GM12864 (cell line): ENCODE measurements at places on chromosomes 12 and 14.

DNA sequence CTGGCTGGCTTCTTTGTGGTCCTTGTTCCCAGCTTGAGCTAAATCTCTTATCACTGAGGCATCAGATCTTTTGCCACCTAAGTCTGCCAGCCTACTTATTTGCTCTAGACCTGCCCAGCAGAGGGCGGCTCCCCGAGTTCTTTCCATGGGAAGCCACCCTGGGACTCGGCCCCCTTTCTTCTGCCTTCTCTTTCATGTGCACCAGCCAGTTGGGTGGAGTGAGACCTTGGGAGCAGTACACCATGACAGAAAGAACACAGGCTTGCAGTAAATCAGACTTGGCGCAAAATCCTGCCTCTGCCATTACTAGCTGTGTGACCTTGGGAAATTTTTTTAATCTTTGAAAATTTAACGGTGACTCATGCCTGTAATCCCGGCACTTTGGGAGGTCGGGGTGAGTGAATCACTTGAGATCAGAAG is 7.4 kb downstream of the SMAGP start:
- no peak for DNase-seq

DNA sequence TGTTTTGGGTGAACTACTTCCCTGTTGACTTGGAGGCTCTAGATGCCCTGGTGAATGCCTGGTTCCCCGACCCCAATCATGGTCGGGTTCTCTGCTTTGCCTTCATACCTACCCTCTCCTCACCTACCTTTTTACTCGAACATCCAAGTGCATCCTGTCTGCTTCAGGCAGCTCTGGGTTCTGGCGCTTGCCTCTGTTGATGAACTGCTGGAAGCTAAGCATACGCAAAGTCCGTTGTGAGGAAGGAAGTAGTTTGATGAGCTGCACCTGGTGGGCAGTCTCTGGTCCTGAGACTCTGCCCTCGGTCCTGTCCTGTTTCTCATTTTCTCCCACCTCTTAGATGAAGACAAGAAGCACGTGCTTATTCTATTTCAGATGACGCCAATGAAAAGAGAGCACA is 13.6 kb downstream of the KCNH3 start:
- no peak for DNase-seq

GRCh38 chr14:104735830-104736642 is 12.0 kb downstream of the ADSS1 start:
- no peak for DNase-seq

DNA sequence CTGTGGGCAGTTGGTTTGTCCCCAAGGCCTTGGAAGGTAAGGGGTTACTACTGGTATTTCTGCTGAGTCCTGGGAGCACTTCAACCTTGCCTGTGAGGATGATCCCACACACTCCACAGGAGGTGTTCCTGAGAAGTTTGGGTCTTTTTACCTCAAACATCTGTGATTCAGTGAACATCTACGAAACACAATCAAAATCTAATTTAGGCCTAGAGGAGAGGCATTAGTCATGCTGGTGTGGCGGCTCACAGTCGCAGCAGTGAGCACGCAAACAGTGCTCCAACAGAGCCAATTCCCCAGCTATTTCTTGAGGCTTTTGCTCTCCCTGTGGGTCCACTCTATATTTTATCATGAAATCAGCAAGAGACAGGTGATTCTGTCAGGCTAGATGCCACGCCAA is 107.6 kb downstream of the APAF1 start:
- DNase-seq = no peak

GRCh38 chr12:13404111-13404628 is 207.6 kb downstream of the EMP1 start:
- DNase-seq = no peak

- no peak for DNase-seq
Measured at GRCh38 chr12:108858311-108859074, 1.1 kb upstream of the SSH1 start.

GRCh38 chr14:41950428-41951151 is 343.9 kb downstream of the LRFN5 start:
- DNase-seq = no peak

DNA sequence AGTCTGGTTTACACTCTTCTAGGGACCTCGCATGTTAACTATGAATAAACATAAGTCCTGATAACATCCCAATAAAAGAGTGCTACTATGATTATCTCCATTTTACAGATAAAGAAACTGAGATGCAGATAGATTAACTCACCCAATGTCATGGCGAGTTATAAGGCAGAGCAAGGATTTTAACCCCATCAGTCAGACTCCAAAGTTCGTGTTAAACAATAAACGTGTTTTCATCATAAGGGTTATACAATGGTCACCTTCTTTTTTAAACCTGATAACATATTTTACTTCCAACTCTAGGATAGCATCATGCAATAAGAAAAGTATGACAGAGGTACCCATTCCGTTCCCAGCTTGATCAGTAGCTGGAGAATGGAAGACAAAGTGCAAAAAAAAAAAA is 1.2 kb downstream of the AREL1 start:
- DNase-seq = no peak

DNA sequence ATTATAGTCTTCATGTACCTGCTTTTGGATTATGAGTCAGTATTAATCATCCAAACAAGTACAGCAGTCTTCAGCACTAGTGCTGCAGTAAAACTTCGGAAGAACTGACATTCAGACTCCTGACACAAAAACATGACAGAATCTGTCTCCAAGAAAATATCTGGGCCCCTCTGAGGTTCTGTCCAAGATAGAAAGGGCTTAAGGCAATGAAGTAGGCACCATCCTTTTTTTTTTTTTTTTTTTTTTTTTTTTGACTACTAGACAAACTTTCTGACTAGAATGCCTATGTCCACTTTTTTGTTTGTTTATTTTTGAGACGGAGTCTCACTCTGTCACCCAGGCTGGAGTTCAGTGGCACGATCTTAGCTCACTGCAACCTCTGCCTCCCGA is 112.5 kb downstream of the MED13L start:
- no peak for DNase-seq

GRCh38 chr14:33794791-33795305 is 156.0 kb downstream of the EGLN3 start:
- no peak for DNase-seq

GRCh38 chr14:75610834-75611233 is 32.4 kb downstream of the FLVCR2 start:
- DNase-seq = no peak

DNA sequence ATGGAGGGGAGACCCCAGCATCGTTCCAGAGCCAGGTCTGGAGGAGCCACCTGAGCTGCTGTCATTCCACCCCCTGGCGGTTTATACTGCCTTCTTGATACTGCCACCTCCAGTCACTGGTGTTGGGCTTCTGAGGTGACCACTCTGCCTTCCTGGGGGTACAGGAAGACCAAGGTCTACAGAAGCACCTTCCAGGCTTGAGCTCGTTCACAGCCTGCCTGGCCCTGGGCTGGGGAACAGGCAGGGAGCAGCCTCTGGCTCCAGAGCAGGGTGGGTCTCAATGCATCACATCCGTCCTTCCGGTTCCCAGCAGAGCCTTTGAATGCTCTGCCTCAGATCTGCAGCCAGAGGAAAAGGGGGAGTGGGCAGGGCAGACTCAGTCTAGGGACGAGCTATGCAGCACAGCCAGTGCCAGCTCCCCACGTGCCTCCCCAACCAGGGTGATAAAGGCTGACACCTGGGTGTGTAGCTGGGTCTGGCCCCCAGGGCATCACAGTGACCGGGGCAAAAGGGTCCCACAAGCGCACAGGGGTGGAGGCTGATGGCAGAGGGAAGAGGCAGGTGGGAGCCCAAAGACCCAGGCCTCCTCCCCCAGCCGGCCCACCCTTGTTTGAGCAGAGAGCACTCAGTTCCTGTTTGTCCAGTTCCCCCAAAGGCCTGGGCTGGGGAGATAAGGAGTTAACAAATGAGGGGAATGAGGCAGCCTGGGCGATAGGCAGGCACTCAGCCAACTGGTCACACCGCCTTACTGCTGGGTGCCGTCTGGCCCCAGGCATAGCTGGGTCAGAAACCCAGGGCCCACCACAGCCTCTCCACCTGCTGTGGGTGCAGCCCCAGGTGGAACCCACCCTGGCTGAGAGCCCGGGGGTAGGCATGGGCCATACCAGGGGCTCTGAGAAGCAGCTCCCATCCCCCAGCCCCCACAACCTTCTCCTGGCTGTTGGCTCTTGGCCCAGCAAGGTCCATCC is 17.1 kb downstream of the DEGS2 start:
- no peak for DNase-seq

- DNase-seq = no peak
Measured at GRCh38 chr12:12396694-12397093, 39.8 kb downstream of the BORCS5 start.

- DNase-seq = no peak
Measured at GRCh38 chr14:95234426-95234825, 77.1 kb upstream of the DICER1 start.

DNA sequence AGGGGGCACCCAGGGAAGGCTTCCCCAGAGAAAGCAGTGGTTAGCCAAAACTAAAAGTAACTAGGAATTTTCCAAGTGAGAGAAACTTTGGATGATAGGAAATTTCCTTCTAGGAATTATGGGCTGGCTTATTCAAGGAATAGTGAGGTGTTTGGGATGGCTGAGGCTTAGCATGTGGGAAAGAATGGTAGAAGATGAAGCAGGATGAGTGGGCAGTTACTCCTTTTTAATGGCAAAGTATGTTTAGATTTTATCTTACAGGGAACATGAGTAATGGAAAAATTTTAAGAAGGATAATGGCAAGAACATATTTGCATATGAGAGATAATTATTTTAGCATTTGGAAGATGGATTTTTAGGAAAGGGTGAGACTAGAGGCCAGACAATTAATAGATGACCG is 197.6 kb downstream of the SLC38A4 start:
- no peak for DNase-seq

GRCh38 chr12:66044731-66045130 is 85.8 kb downstream of the LLPH start:
- DNase-seq = no peak

DNA sequence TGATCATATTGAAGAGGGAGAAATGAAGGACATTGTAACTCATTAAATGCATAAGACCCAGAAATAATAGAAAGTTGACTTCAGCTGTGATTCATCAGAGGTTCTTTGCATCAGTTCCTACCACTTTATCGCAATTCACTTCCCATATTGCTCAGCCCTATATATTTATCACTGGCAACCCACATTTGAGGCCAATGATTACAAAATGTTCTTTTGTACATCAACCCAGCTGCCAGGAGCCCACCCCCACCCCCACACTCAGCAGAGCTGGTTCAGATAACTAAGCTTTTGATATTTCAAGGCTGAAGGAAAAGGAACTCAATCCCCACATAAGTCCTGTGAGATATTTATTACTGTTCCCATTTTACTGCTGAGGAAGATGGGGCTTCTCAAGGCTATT is 51.2 kb upstream of the TMPO start:
- DNase-seq = no peak

- DNase-seq = no peak
Measured at GRCh38 chr14:105490267-105490571, 827 bp upstream of the TEDC1 start.

GRCh38 chr12:116615141-116615861 is 56.1 kb downstream of the MAP1LC3B2 start:
- DNase-seq = no peak

GRCh38 chr12:38508246-38508645 is 191.7 kb downstream of the ALG10B start:
- no peak for DNase-seq

GRCh38 chr12:75592638-75593335 is 81.4 kb upstream of the KRR1 start:
- no peak for DNase-seq

DNA sequence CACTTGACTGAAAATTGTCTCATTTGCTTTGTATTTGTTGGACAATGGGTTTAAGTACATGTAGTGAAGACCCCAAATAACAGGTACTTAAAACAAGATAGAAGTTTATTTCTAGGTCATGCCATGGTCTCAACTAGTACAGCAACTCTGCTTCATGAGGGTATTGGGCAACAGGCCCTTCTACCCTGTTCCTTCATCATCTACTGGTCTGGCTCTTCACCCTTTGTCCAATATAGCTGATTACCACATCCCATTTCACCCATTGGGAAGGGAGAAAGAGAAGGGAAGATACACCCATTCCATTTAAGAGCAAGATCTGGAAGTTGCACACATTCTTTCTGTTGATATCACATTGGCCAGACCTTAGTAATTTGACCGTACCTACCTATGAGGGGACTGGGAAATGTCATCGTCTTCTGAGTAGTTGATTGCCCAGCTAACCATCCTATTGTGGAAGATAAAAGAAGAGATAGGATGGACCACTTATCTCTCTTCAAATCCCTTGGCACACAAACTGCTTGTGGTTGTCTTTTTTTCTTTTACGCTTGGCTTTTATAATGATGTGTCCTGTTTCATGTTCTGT is 104.6 kb downstream of the DIP2B start:
- DNase-seq = no peak

- no peak for DNase-seq
Measured at GRCh38 chr12:108816652-108817335, 40.6 kb downstream of the SSH1 start.

- DNase-seq = no peak
Measured at GRCh38 chr12:101969-102878, 35.7 kb downstream of the IQSEC3 start.

- no peak for DNase-seq
Measured at GRCh38 chr12:25877446-25877845, 81.0 kb upstream of the RASSF8 start.

DNA sequence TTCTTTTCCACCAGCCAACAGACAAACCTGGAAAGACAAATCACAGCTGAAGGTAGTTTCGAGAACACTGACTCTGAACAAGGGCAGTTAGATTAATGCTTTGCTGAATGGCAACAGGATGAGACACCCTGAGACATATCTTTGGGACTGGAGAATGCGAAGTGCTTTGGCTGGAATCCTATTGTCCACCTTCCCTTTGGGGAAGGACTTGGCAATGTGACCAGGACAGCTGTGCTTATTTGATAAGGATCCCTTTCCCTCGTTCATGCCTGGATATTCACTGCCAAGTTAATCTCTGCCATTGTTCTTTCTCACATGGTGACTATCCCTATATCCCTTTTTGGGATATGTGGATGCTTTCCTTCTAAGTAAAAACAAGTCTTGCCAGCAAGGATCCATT is 537.1 kb upstream of the SEL1L start:
- DNase-seq = no peak

DNA sequence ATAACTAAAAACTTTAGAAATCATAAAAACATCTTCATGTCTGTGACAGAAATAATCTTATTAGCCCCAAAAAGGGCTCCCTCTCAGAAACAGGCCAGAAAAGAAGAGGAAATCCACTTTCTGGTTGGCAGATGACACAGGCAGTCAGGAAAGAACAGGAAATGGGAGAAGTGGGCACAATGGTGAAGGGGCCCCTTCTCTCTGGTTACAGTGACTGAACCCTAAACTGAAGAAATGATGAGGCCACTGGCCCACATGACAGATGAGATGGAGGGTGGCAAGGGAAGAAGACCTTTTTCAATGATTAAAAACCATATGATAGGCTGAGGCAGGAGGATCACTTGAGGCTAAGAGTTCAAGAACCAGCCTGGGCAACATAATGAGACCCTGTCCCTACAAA is 21.1 kb downstream of the TCTN1 start:
- no peak for DNase-seq
